Naive thymus-derived CD4-positive, alpha-beta T cell (primary cell): ENCODE measurements at places on chromosomes 13 and 19. TPM values are rescaled to one million over a fixed set of nuclear protein-coding genes. Genes with fewer than 3 reads are reported as not detected.

DNA sequence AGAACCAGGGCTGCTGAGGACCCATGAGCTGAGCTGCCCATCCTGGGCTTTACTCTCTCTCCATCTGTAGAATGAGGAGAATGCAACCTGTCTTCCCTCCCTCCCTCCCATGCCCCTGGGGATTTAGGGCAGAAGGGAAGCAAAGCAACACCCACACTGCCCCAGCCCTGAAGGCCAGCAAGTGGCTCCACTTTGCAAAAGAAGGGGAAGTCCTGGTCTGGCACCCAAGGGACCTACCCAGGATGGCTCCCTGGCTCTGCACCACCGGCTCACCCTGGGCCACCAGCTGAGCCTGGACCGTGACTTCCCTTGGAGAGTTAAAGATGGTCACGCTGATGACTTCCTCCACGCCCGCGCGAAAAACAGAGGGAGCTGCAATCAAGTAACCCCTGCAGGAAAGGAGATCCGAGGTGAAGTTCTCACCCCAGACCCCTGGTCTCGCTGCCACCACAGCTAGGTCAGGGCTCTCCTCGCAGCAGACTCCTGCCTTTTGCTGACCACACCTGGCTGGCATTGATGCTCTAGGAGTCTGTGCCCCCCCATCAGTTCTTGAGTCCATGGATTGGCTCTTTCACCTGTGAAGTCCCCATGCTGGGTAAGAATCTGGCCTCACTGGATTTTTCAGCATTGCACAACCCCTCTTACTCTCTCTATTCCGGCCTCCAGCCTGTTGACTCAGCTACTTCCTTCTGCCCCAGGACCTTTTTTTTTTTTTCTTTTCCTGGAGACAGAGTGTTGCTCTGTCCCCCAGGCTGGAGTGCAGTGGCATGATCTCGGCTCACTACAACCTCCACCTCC is 4.6 kb downstream of the CPAMD8 start:
- no peak for DNase-seq

The CD70 gene
- 1.2 TPM for total RNA-seq

- DNase-seq, result no peak
Measured at GRCh38 chr13:29383476-29383875, 212.0 kb downstream of the SLC7A1 start.

The NLRP7 gene
- total RNA-seq, result not detected

The CA11 gene
- total RNA-seq, result 18.7 TPM

DNA sequence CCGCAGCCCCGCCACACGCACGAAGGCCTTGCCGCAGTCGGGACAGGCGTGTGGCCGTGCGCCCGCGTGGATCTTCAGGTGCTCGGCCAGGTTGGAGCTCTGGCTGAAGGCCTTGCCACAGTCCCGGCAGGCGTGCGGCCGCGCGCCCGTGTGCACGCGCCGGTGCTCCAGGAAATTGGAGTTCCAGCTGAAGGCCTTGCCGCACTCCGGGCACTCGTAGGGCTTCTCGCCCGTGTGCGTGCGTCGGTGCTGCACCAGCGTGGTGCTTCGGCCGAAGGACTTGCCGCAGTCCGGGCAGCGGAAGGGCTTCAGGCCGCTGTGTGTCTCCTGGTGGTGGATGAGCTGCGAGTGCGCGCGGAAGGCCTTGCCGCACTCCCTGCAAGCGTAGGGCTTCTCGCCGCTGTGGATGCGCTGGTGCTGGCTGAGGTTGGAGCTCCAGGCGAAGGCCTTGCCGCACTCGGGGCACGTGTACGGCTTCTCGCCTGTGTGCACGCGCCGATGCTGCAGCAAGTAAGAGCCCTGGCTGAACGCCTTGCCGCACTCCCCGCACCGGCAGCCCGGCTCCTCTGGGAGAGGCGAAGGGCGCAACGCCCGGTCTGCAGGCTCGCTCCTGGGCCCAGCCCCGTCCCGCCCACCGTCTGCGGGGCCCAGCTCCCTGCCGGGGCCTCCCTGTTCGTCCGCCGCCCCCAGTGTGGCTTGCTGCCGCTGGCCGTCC is 3.6 kb upstream of the A1BG start:
- no peak for DNase-seq

DNA sequence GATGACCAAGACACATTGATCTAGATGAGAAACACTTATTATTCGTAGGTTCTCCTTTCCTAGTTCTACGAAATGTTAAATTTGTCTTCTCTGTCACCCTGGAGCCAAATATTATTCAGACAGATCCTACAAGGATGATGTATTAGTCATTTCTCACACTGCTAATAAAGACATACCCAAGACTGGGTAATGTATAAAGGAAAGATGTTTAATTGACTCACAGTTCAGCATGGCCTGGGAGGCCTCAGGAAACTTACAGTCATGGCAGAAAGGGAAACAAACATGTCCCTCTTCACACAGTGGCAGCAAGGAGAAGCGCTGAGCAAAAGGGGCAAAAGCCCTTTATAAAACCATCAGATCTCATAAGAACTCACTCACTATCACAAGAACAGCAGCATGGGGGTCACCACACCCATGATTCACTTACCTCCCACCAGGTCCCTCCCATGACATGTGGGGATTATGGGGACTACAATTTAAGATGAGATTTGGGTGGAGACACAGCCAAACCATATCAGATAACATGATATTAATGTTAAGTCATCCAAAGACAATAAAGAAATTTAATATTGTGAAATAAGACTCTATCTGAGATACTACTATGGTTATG is 1248.8 kb upstream of the SLC10A2 start:
- no peak for DNase-seq

The CALR3 gene
- total RNA-seq, result not detected

The MIR17HG gene
- 14.5 and 17.5 TPM in 2 replicates for total RNA-seq

The ZNF793 gene
- 1.1 TPM in 2 replicates for total RNA-seq

DNA sequence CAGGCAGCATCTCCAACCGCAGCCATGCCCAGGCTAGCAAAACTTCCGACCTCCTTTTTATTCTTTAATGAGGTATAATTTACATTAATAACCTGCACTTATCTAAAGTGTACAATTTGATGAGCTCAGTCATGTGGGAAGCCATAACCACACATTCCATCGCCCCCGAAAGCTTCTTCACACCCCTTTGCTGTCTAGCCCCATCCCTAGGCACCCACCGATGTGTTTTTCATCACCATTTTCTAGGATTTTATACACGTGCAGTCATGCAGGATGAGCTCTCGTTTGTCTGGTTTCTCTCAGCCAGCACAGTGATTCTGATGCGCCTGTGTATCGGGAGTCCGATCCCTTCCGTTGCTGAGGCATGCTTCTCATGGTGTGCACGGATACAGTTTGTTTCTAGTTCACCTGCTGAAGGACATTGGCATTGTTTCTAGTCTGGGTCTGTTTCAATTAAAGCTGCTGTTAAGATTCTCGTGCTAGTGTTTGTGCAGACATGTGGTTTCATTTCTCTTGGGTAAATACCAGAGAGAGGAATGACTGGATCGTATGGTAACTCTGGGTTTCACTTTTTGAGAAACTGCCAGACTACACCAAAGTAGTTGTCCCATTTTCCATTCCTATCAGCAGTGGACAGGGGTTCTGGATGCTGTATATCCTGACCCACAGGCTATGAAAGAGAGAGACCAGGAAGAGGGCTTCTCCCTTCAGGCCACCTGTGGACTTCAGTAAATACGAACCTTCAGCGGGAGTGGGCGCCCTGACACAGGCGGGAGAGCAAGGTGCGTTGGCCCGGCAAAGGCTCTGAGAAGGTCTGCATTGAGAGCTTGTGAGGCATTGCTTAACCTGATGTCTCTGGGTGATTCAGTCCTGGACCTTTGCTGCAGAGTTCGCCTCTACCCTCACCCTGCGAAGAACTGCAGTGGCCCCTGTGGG is 4.9 kb downstream of the AP1M1 start:
- no peak for DNase-seq

- DNase-seq, result no peak
Measured at GRCh38 chr19:17843908-17844490, 3.8 kb downstream of the JAK3 start.

The CAPS gene
- 69.7 TPM for total RNA-seq

GRCh38 chr19:47492137-47492533 is 8.1 kb upstream of the KPTN start:
- no peak for DNase-seq

GRCh38 chr13:38577048-38577447 is 109.8 kb upstream of the FREM2 start:
- DNase-seq, result no peak

- DNase-seq, result no peak
Measured at GRCh38 chr13:29136341-29136740, 316.2 kb downstream of the MTUS2 start.

The AKAP8L gene
- total RNA-seq, result 208 TPM

The MBD3L3 gene
- total RNA-seq, result not detected

DNA sequence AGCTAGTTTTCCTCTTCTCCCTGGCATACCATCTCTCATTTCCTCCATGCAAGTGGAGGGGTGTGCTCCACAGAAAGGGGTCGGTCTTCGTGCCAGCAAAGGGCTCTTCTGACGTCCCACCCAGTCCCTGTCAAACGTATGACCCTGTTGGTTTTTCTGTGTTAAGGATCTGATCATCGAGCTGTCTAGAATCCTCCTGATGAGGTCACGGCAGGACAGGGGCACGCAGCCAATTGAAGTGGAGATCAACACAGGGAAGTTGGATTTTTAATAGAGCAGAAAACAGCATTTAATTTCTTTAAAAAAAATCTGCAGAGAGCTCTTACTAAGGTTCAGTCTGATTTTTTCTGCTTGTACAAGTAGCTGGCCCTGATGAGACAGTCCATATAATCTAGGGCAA is 339.4 kb downstream of the TEX29 start:
- no peak for DNase-seq

The SLITRK5 gene
- 0.12 TPM for total RNA-seq

- no peak for DNase-seq
Measured at GRCh38 chr13:23701636-23702035, 131.4 kb downstream of the TNFRSF19 start.

GRCh38 chr19:6221878-6222746 is 57.7 kb downstream of the MLLT1 start:
- no peak for DNase-seq

DNA sequence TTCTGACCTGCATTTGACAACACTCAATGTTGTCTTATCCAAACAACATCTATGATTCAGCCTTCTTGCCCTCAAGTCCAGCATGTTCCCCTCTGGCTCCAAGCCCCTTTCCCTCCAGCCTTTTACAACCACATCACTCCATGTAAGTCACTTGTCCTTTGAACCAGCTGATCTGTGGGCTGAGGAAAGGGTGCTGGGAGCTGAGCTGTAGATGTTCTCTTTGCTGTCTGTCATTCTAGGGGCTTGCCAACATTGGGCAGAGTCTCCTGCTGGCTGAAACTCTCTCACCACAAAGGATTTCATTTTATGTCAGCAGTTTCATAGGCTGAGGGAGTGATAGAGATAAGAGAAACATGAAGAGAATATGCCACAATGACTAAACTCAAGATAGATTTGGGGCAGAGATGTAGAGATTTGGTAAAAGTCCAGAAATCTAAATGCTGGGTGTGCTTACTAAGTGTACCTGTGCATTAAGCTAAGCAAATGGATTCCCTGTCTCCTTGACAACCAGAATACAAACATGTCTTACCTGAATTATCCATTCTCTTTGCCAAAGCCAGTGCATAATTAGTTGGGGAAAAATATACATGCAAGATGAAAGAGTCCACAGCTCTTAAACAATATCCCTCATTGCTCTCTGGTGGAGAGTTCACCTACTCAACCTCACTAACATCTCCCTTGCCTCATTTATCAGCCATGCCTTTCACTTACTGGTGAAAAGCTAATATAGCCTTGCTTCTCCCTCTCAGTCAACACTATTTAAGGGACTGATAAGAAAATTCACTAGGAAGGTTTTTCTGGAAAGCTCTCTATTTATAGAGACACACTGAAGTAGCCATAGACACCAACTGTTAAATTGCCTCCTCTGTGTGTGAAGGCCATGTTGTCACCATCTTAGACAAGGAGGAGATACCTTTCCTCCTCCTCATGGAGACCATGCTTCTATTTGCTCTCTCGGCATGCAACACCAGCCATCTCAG is 175.5 kb upstream of the SERP2 start:
- no peak for DNase-seq

The SHISA7 gene
- not detected in 2 replicates for total RNA-seq

The NLRP4 gene
- total RNA-seq, result not detected

DNA sequence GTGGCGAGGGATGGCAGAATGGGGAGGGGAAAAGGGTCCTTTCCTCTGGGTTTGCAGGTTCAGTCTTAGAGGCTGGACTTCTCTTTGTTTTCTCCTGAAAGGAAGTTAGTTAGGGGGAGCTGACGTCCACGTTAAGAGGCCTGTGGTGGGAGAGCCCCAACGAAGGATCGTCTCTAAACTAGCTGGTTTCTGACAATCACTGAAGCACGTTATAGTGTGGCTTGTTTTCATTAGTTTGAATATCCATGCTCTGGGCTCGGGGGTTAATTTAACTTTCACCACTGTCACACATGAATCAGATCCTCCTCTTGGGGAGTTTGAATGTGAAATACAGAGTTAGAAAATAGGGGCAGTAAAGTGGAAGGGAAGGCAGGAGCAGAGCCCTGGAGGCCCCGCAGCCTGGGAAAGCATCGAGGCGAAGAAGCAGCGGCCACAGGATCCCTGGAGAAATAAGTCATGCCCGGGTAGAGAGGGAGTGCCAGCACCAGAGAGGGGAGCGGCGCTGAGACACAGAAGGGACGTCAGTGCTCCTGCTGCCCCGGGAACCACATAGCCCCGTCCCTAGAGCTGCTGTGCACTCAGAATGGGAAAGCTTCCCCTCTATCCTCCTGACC is 31.1 kb upstream of the AMER2 start:
- no peak for DNase-seq

DNA sequence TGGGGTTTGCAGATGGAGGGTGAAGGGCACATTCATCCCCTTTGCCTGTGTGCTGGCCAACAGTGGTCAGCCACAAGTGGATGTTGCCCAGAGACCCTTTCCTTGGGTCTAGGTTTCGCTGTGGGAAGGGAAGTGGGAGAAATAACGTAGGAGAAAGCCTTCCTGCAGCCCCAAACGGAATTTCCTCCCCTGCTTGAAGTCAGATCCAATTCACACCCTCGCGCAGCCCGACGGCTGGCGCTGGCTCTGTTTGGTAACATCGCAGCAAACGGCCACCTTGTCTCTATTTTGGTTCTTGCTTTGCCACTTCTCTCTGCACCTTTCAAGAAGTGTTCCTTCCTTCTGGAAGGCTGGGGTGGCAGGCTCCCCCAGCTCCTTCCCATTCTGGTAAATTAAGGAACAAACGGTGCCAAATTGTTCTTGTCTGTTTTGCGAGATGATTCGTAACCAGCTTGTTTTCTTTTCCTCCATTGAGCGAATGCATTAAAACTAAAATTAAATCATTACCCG is 45.4 kb downstream of the CHST8 start:
- no peak for DNase-seq

DNA sequence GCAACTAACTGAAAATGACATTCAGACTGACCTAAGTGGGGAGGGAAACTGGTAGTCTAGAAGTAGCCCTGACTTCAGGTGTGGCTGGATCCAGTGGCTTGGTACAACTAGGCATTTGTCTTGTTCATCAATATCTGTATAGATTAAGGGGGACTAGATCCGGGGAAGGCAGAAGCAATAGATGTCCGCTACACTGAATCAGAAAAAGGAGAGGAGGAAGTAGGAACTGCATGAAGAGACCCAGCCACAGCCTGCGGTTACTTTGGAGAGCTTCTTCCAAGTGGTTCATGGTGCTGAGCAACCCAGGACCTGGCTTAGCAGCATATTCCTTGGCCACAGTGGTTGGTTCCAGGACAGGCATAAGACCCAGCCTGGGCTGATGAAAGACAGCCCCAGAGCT is 9.9 kb upstream of the PRODH2 start:
- no peak for DNase-seq

GRCh38 chr13:62119739-62120700 is 704.4 kb upstream of the PCDH20 start:
- DNase-seq, result no peak

- no peak for DNase-seq
Measured at GRCh38 chr13:50078895-50079654, 63.8 kb downstream of the KCNRG start.

The MYBPC2 gene
- 0.46 and 0.92 TPM in 2 replicates for total RNA-seq

GRCh38 chr19:39111593-39112199 is 13.9 kb upstream of the PAK4 start:
- DNase-seq, result no peak
